ENCODE measurements at places on chromosomes 1 and 21. TPM values are rescaled to one million over a fixed set of nuclear protein-coding genes. Genes with fewer than 3 reads are reported as not detected.

GRCh38 chr1:5796028-5796427, 196.2 kb downstream of the NPHP4 start:
- no peak for DNase-seq

DNA sequence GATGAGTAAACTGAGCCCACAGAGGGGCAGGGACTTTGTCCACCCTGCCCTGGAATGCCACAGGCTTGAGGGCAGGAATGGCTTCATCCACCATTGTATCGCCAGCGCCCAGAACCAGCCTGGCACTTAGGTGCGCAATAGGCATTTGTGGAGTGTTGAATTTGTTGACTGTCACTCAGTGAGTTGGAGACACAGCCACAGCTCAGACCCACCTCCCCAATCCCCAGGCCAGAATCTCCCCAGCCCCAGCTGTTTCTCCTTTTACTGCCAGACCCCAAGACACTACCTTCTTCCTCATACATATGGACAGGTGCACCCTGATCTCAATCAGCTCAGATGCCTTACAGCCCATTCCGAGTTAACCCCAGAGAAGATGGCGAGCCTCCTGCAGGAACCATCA, 674.5 kb downstream of the MATN1 start:
- DNase-seq: no peak

GRCh38 chr1:201769072-201769471, 59.9 kb upstream of the IPO9 start:
- DNase-seq: no peak

The DNAJC11 gene
- total RNA-seq: 62.1 TPM

The RGS16 gene
- 0.82 TPM for total RNA-seq
